ENCODE measurements at places on chromosomes 12 and 14. TPM values are rescaled to one million over a fixed set of nuclear protein-coding genes. Genes with fewer than 3 reads are reported as not detected.

Gene HCAR2
- total RNA-seq: 25.8 TPM

- no peak for DNase-seq
Measured at GRCh38 chr14:56172571-56172971, 54.4 kb downstream of the PELI2 start.

Gene VPS33A
- 13.6 TPM for total RNA-seq

GRCh38 chr12:84376320-84376719, 536.3 kb downstream of the SLC6A15 start:
- DNase-seq: no peak

Gene SELPLG
- total RNA-seq: 1.3 TPM

DNA sequence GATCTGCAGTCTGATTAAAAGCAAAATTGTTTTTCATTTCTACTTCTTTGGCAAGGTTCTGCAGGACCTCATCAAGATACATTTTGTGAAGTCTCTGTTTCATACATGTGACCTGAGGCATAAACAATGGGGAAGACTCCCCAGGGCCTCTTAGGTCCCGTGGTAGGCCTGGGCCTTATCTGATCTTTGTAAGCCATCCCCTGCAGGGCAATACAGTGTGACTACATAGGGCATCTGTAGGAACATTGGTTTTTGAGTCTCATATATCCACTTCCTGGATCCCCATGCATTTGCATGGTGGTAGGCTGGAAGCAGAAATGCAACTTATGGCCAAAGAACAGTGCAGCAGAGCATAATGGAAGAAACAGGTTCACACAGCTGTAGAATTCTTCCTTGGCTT, 6.0 kb downstream of the FAR2 start:
- DNase-seq: no peak

DNA sequence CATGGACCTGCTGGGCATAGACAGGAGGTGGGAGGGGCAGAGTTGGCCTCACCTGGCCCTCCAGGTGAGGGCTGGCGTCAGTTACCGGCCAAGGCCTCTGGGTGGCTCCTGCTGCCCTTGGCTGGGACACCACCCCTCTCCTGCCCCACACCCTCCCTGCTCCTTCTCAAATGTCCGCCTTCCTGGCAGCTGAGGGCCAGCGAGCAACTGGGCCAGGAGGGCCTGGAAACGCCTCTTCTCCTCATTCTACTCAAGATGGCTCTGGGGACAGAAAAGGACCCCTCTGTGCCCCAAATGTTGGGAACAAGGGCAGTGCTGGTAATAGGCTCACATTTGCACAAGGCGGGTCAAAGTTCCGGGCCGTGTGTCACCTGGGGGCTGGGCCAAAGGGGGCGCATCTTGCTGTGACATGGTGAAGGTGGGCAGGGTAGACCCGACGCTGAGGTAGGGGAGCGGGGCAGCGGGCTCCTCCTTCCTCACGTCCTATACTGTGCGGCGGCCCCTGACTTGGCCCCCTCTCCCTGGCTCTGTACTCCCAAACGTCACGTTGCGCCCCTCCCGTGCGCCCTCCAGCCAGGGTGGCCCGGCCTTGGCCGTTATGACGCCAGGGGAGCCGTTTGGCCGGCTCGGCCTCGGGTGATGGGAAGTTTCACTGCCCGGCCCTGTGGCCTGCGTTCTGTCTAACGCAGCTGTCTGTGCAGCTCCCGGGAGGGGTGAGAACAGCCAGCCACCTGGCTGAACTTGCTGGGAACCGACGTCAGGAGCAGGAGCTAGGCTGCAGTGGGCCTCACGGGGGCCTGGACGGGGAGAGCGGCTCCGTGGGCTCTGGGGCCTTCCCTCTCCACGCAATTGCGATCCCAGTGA, 18.0 kb upstream of the DLK1 start:
- no peak for DNase-seq

DNA sequence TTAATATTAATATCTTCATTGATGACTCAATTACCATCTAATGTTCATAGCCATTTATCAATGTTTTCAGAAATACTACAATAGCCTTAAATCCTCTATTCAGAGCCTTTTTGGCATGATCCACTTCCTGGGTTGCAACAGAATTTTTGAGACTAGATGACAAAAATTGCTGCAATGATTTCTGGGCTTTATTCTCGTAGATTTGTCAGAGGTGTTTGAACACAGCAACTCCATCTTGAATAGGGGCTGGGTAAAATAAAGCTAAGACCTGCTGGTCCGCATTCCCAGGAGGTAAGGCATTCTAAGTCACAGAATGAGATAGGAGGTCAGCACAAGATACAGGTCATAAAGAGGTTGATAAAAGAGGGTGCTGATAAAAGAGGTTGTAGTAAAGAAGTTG, 165.8 kb upstream of the CNOT2 start:
- no peak for DNase-seq

DNA sequence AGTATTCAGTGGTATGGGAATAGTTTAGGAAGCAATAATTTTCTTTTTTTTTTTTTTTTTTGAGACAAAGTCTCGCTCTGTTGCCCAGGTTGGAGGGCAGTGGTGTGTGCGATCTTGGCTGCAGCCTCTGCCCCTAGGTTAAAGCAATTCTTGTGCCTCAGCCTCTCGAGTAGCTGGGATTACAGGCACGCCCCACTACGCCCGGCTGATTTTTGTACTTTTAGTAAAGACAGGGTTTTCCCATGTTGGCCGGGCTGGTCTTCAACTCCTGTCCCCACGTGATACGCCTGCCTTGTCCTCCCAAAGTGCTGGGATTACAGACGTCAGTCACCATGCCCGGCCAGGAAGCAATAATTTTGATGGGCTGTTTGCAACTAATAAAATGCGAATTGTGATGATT, 62.1 kb downstream of the ATG14 start:
- DNase-seq: no peak

- DNase-seq: no peak
Measured at GRCh38 chr12:52199294-52199919, 7.6 kb upstream of the KRT80 start.

Gene OTOGL
- total RNA-seq: 0.72 TPM

DNA sequence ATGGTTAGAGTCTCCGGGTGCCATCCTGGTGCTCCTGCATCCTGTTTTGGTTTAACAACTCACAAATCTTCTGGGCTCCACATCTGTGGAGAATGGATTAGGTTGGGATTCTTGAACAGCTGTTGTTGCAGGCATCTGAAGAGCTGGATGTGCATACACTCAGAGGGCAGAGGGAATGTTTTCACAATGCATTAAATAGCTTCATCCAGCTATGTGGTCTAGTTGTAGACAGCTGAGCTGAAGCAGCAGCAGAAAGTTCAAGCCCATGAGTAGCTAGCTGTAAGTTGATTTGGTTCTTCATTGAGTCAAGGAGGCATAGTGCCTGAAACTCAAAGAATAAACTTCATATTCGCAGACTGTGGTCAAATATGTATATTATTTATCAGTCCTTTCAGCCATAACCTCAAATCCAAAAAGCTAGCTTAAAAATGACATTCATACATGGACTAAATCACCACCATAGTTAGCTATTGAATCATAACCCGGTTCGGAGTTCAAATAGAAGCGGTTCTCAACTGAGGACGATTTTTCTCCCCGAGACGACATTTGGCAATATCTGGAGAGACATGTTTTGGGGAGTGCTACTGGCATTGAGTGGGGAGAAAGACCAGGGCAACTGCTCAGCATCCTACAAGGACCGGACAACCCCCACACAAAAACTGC, 858 bp upstream of the ANKRD13A start:
- no peak for DNase-seq

Gene ATL1
- 12.2 TPM for total RNA-seq

DNA sequence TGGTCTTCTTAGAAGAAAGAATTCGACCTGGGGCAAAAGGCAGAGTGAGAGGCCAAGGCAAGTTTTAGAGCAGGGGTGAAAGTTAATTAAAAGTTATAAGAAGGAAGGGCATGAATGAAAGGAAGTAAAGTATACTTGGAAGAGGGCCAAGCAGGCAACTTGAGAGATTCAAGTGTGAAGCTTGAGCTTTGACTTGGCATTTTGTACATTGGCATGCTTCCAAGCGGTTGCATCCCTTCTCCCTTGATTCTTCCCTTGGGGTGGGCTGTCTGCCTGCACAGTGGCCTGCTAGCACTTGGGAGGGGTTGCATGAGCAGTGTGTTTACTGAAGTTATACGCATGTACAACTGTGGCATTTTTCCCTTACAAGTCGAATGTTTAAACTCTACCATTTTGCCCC, 74.8 kb upstream of the MGAT4C start:
- no peak for DNase-seq

Gene PIP4K2C
- 44.8 TPM for total RNA-seq

- no peak for DNase-seq
Measured at GRCh38 chr12:51009056-51009440, 17.1 kb downstream of the SLC11A2 start.

- no peak for DNase-seq
Measured at GRCh38 chr12:120367233-120367923, 1.6 kb downstream of the MSI1 start.

- no peak for DNase-seq
Measured at GRCh38 chr12:127150956-127151355, 1116.0 kb upstream of the TMEM132C start.
